A549 treated with RU486 at 1 μM for 4 hours (cell line): ENCODE measurements at places on chromosomes 4 and X. TPM values are rescaled to one million over a fixed set of nuclear protein-coding genes. Genes with fewer than 3 reads are reported as not detected.

Gene SMIM10L2A
- 0.15 to 0.24 TPM (median 0.19 TPM) in 5 replicates for total RNA-seq

Gene LRCH2
- total RNA-seq, result 0.02 TPM in 1 of 5 replicates, not detected in the others

Gene RASSF6
- 0.54 to 1.1 TPM (median 0.90 TPM) in 5 replicates for total RNA-seq

Gene MAP3K15
- total RNA-seq, result 1.4 to 2.1 TPM (median 1.7 TPM) in 5 replicates

Gene SHISA3
- total RNA-seq, result 0.05 TPM in 1 of 5 replicates, not detected in the others

Gene CT45A5
- 0.26 TPM in 1 of 5 replicates, not detected in the others for total RNA-seq

Gene SERTM2
- not detected in 5 replicates for total RNA-seq

Gene IBSP
- not detected in 5 replicates for total RNA-seq

Gene PDGFRA
- total RNA-seq, result 0.34 to 0.66 TPM (median 0.61 TPM) in 5 replicates

Gene ZNF518B
- total RNA-seq, result 1.5 to 3.9 TPM (median 3.5 TPM) in 5 replicates

Gene CENPU
- total RNA-seq, result 20.8 to 26.4 TPM (median 24.4 TPM) in 5 replicates

Gene GPR101
- not detected in 5 replicates for total RNA-seq

Gene SUPT20HL1
- total RNA-seq, result not detected in 5 replicates

Gene GPRIN3
- 1.6 to 5.8 TPM (median 5.6 TPM) in 5 replicates for total RNA-seq

Gene MAGEA6
- 9.7 to 14.0 TPM (median 13.3 TPM) in 5 replicates for total RNA-seq

Gene SLC25A4
- 10.6 to 14.9 TPM (median 14.2 TPM) in 5 replicates for total RNA-seq

Gene ASMT
- total RNA-seq, result 0.09 to 0.34 TPM (median 0.30 TPM) in 3 of 5 replicates, not detected in the others

Gene IL3RA
- 0.15 to 0.30 TPM (median 0.21 TPM) in 5 replicates for total RNA-seq

Gene CXCL3
- 5.6 to 7.7 TPM (median 6.2 TPM) in 5 replicates for total RNA-seq

Gene CENPVL1
- total RNA-seq, result not detected in 5 replicates
